Stomach (tissue), 19 donors: ENCODE measurements at places on chromosomes 2 and 18. TPM values are rescaled to one million over a fixed set of nuclear protein-coding genes. Genes with fewer than 3 reads are reported as not detected.

DNA sequence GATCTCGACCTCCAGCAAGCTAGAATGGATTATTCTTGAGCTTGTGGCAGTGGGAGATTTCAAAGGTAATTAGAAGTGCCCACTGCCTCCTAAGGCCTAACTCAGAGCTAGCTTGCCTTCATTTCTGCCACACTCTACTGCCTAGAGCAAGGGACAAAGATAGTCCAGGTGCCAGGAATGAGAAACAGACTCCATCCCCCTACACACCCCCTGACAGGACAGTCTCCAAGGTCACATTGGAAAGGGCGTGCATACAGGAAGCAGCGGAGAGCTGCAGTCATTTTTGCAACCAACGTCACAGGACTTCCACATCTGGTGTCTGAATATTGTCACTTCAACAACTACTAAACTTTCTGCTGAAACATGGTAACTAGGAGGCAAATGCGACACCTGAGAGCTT lies 101.0 kb upstream of the SH3BP4 start:
- DNase-seq: no peak

- no peak for DNase-seq
Observed at GRCh38 chr2:176504440-176504839, 235.2 kb downstream of the MTX2 start.

DNA sequence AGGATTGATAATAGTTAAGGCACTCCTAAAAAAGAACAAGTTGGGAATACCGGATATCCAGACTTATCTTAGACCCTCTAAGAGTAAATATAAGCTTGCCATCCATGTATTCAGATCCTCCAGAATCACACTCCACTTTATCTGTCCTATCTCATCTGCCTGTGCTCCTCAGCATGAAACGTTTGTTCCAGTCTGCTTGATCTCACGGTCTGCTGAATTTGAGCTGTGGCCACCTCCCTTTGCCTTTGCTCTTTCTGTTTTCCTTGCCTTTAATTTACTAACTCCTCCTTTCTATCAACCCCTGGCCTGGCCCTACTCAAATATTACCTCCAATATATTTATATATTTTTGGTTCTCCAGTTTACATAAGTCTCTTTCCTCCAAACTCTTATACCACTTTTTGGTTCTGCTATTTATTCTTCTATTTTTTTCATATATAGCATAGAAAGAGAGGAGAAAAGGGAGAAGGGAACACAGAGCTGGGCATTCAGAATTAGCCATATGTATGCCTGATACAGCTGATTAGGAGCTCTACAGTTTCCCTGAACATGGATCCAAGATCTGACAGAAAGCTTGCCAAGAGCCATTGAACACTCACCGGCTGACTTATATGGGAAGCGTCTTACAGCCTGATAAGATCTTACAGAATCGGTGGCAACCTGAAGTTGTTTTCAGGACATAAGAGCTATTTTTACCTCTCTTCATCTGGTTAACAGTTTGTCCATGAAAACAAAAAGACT lies 21.8 kb upstream of the DNAJC27 start:
- no peak for DNase-seq

DNA sequence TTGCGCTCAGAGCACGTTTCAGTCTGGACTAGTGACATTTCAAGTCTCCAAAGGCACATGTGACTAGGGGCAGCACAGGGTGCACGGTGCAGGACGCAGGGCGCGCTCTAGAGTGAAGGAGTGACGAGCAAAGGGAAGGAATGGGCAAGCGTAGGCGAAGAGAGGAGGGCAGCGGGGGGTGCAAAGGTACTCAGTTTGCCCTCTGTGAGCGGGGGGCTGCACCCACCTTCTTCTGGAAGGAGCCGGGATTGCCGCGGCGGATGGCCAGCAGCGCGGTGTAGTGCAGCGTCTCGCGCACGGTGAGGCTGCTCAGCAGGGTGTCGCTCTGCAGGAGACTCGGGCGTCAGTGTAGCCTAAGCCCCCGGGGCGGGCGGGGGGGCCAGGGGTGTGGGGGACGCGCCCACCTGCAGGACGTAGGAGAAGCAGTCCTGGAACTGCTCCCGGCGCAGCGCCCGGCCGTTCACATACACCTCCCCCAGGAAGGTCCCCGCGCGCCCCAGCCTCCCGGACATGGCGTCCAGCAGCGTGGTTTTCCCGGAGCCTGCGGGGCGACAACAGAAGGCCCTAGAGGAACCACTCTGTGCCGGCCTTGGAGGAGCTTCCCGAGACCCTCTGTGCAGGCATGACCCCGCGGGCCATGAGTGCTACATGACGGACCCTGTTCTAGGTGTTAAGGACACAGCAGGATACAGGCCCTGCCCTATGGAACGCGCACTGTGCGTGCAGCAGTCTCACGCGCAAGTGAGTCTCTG lies 6.9 kb downstream of the ABCG5 start:
- DNase-seq: no peak

DNA sequence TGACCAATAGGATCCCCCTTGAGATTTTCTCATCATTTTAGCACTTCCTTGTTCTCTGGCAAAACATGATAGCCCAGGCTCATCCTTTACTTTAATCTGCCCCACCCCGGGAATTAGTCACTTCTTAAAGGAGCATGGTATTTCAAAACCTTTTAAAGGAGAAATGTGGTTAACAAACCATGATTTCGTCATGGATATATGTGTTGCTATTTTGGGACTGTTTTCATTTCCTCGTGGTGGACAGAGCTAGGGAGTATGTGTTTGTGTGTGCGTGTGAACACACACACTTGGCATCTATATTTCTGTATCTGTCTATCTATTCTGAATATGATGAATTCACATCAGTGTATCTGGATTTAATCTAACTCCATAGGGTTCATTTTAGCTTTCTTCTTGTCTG lies 128.1 kb downstream of the BIRC6 start:
- DNase-seq: peak; percentile 33

IWS1 gene
- polyA plus RNA-seq: 20.7 TPM

IL37 gene
- polyA plus RNA-seq: not detected

- DNase-seq: no peak
Observed at GRCh38 chr2:154484338-154485099, 214.0 kb upstream of the KCNJ3 start.

COL5A2 gene
- polyA plus RNA-seq: 13.1 TPM

REEP1 gene
- polyA plus RNA-seq: 5.4 TPM

DNA sequence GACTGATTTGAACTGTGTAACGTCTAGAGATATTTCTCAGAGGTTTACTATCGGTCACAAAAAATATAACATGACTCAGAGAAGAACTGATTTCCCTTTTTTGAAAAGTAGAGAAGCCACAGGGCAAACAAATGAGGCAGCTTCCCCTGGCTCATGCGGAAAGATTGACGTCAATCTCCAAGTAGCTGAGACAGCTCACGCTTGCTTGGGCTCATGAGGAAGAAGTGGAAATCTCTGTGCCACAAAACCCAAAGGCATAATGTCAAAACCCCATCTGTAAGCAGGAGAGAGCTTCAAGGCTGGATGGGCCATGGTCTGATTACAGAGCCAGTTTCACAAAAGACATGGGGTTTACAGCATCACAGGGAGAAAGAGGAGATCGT lies 188.1 kb downstream of the ARL4C start:
- DNase-seq: peak; percentile 64

DNA sequence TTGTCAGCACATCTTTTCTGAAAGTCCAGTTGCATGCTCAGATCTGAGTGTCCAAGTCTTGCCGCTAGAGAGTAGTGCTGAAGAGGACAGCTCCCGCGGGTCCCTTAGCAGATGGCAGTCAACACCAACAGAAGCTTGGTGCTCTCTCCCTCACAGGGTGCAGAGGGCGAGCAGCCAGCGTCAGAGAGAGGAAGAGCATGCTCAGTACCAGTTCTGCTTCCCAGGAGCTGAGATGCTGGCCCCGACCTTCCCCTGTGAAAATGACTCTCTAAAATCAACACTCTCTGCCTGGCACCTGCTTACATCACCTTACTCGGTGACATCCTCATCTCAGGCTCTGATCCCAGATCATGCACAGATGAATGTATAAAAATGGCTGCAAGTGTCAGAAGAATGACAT lies 86.0 kb upstream of the TWIST2 start:
- DNase-seq: no peak

DNA sequence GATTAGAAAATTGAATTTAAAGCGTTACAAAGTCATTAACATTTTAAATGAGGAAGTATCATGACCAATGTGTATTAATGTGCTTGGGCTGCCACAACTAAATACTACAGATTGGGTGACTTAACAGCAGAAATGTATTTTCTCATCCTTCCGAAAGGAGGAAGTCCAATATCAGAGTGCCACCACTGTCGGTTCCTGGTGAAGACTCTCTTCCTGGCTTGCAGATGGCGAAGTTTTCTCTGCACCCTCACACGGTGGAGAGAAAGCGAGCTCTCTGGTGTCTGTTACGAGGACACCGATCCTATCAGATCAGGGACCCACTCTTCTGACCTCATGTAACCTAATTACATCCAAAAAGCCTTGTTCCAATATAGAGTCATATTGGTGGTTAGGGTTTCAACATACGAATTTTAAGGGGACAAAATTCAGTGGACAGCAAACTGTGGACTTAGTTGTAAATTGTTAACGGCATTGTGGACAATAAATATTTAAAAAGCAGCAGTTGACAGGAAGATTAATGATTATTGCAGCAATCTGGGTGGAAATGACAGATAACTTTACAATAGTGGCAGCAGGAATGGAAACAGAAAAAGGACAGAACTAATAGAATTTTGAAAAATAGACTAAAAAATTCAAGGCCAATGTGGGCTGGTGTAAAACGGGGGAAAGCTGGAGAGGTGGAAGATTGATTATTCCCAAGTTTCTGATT lies 35.1 kb upstream of the CYRIA start:
- no peak for DNase-seq

DNA sequence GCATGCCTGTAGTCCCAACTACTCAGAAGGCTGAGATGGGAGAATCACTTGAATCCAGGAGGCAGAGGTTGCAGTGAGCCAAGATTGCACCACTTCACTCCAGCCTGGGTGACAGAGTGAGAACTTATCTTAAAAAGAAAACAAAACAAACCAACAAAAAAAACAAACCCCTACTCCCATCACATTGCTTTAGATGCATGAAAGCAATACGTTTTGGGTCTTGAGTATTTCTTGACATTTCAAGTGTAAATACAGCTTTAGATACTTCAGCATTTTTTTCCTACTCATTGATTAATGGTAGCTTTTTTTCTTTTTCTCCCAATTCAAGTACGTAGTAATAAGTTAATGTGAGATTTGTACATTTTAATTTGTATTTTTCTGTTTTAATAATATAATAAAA lies 20.3 kb downstream of the RASGRP3 start:
- no peak for DNase-seq

DNA sequence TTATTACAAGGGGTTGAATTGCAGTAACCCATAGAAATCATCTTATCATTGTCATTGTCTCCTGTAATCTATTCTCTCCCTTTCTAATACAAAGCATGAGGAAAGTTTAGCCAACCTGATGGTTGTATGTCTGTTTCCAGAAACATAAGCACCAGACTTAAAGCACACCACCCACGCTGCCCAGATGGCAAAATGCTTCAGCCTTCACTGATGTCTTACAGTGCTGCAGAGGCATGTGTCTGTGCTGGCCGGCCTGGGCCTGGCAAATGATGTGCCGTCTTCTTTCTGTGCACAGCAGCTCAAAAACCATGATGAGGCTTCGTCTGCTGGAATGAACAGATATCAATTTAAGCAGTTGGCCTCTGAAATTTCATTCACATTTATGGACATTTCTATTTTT lies 443.0 kb upstream of the RGPD4 start:
- no peak for DNase-seq

DNA sequence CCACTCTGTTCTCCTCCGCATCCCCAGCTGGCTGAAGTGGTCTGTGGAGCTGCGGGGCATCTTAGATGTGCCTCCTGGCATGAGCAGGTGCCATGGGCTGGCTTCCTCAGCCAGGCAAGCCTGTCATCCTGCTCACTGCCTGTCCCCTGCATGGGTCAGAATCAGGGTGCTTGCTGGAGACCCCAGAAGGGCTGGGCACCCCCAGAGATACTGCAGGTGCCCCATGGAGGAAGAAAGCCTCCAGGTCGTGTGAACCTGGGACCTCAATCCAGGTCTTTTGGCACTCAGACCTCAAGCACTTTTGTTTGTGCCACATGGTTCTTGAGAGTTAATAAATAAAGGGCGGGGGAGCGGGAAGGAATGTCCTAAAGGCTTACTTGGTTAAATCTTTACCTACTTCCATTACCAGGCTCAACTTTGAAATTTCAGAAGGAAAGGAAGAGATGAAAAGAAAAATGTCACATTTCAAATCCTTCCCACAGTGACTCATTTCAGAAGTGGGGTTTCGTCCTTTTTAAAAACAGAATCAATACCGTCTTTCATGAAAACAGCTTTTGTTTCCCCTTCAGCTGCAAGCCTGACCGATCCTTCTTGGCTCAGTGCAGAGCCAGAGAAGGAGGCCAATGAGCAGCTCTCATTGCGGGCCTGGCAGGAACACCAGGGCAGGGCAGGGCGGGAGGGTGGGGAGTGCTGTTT lies 69.9 kb downstream of the RHOB start:
- DNase-seq: no peak
